Foreskin keratinocyte (primary cell): ENCODE measurements at places on chromosomes 7 and 10. TPM values are rescaled to one million over a fixed set of nuclear protein-coding genes. Genes with fewer than 3 reads are reported as not detected.
A peak's percentile ranks its signal among the peaks of the same experiment; 100 is the strongest.

- DNase-seq, result no peak
These were observed 42.1 kb upstream of the ANAPC16 start for GRCh38 chr10:72173619-72174296.

GRCh38 chr7:57427146-57427545, 22.8 kb upstream of the ZNF716 start:
- DNase-seq, result no peak

- DNase-seq, result no peak
These were observed 62.1 kb upstream of the EFCAB10 start for GRCh38 chr7:105643384-105643783.

GRCh38 chr10:73581918-73582317, 9.2 kb downstream of the USP54 start:
- DNase-seq, result no peak

Gene ANKRD61
- 0.14 and 0.28 TPM in 2 replicates for total RNA-seq

GRCh38 chr7:92155108-92155739, 20.9 kb upstream of the CYP51A1 start:
- DNase-seq, result no peak

- no peak for DNase-seq
These were observed 486.7 kb downstream of the SDK1 start for GRCh38 chr7:3787717-3788264.

- DNase-seq, result peak; percentile 50
These were observed 670 bp downstream of the TPK1 start for GRCh38 chr7:144835155-144835611.

- DNase-seq, result no peak
These were observed 153.2 kb downstream of the TCF7L2 start for GRCh38 chr10:113103131-113103840.

DNA sequence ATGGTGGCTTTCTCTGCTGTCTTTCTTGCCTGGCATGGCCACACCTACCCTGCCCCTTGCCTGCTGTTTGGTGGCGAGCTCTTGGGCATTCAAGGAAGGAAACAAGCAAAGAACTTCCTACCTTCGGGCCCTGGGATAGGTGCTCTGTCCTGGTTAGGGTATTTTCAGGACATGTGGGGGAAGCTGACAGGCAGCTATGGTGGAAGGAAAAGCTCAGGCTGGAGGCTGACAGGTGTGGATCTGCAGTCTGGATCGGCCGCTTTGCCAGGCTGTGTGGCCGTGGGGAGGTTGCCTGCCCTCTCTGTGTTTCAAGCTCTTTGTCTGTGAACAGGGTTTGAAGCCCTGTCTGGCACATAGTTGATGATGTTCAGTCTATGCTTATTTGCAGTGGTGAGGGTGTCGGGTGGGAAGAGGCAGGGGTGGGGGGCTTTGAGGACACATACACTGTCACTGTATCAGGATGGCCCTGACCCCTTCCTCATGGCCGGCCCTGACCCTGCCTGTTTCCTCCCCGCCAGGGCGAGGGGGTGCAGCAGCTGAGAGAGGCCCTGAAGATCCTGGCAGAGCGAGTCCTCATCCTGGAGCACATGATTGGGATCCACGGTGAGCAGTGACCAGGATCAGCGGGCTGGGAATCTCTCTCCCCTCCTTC, 73.7 kb downstream of the MYL10 start:
- no peak for DNase-seq

GRCh38 chr10:60029475-60029874, 123.1 kb upstream of the CCDC6 start:
- DNase-seq, result no peak

Gene ITGB8
- 12.3 and 12.9 TPM in 2 replicates for total RNA-seq

Gene DENND2A
- 1.1 and 3.0 TPM in 2 replicates for total RNA-seq

DNA sequence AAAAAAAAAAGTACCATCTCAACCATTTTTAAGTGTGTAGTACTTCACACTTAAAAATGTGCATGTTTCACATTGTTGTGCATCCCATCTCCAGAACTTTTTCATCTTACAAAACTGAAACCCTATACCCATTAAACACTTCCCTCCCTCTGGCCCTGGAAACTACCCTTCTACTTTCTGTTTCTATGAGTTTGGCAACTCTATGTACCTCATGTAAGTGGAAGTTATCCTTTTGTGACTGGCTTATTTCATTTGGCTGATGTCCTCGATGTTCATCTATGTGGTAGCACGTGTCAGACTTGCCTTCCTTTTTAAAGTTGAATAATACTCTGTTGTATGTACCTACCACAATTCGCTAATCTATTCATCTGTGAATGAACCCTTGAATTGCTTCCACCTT, 12.2 kb downstream of the KCNMA1 start:
- no peak for DNase-seq

DNA sequence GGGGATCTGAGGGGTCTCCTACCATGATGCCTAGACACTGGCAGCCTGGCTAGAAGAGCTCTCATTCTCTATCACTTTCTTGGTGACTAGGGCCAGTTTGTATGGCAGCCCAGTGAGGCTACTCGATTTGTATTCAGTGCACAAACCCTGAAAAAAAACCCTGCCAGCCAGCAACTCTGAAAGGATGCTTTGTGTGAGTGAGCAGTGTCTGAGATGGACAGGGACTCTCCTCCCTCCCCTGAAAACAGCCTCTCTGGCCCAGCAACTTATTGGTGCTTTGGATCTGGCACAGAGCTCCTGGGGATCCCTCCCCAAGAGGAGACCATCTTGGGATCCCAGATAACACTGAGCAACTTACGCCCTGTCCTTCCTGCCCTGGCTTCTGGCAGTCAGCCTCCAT, 10.8 kb upstream of the LRRC4 start:
- DNase-seq, result no peak

DNA sequence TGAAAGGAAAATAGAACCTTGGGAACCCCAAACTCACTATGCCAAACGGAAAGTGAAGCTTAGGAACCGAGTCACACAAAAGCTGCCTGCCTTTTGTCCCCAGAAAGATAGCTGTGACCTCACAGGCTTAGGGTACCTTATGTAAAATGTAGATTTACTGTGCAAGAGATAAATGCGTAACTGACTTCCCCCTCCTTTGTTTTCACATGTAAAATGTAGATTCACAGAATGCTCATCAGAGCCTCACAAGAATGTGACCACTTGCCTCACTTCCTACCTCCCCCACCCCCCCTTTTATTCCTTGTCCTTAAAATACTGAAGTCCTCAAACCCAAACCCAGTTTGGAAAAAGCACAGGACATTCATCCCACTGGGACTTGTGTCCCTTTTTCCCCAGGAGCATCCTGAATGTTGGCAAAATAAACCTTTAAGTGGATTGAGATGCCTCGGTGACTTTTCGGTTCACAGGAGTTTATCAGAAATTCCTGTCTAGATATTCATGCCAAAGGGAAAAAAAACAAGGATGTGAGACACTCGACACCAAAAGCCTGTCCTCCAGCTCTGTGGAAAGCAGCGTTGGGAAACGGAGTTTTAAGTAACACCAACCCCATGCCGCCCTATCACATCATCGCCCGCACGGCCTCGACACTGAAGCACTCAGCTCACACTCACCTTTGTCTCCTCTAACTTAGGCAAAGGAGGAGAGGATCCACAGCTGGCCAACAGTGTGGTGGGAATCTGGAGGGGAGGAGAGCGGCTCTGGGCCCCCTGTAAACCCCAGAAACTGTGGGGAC, 45.9 kb downstream of the SVIL start:
- DNase-seq, result no peak

GRCh38 chr10:52145636-52146035, 168.4 kb upstream of the DKK1 start:
- no peak for DNase-seq

Gene HMX2
- not detected in 2 replicates for total RNA-seq

DNA sequence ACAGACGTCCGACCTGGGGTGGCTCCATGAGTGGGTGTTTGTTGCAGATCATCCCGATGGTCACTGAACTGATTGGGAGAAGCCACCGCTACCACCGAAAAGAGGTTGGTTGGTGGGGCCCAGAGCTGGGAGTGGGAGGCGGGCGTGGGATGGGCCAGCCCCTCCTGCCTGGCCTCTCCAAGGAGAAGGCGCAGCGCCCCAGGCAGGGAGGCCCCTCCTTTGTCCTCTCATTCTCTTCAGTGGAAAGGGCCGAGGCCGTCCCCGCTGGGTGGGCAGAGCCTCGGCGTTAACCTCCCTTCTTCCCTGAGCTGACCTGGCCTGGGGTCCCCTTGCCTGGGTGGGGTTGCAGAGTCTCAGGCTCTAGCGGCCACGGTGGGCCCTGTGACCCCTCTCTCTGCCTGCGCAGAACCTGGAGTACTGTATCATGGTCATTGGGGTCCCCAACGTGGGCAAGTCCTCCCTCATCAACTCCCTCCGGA, 5.2 kb downstream of the MTG1 start:
- no peak for DNase-seq

GRCh38 chr10:113704637-113705343, 25.1 kb downstream of the CASP7 start:
- DNase-seq, result peak; percentile 17

- DNase-seq, result no peak
These were observed 39.1 kb downstream of the PDE1C start for GRCh38 chr7:32030904-32031692.

Gene TRIL
- total RNA-seq, result not detected in 2 replicates

- no peak for DNase-seq
These were observed 1.1 kb downstream of the VWC2 start for GRCh38 chr7:49774459-49775064.

Gene RBP3
- not detected in 2 replicates for total RNA-seq

Gene SLC16A9
- total RNA-seq, result 7.6 and 21.9 TPM in 2 replicates
